AG10803 (cell line): ENCODE measurements at places on chromosomes 7 and 10.
A peak's percentile ranks its signal among the peaks of the same experiment; 100 is the strongest.

GRCh38 chr7:47392241-47392759 is 189.6 kb downstream of the TNS3 start:
- peak; percentile 96 for DNase-seq

GRCh38 chr10:2139746-2140145 is 402.4 kb upstream of the ADARB2 start:
- DNase-seq = no peak

DNA sequence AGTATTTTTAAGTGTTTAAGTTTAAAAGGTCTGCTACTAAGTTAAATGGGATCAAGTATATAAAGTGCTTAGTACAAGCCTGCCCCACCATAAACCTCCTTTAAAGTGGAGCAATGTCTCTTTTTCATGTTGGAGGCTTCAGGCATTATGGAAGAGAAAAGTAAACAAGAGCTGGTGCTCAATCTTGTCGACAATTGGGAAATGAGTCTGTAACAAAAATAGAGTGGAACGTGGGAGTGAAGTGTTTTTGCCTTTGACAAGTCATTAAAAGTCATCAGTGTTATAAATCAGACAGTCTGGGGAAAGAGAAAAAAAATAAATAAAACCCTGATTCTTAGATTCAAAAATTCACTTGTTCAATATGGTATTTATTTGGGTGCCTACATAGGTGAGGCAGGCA is 44.7 kb downstream of the DNAJC12 start:
- DNase-seq = no peak

DNA sequence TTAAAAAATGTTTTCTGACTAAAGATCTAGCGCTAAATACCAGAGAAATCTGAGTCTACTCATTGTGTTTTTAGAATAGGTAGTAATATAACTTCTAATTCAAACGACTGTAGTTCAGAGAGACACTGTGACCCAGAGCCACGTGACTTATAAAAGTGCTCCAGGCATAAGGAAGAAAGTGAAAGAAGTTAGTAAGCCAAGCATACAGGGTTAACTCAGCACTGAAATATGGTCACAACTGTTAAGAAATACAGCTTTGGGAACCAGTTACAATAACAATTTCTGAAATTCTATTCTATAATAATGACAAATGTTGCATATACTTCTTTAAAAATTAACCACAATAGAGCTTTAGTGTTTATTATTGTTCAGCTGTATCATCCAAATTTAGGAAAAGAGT is 119.1 kb downstream of the TFEC start:
- DNase-seq = no peak

- no peak for DNase-seq
Measured at GRCh38 chr10:58280477-58280876, 11.5 kb downstream of the CISD1 start.

DNA sequence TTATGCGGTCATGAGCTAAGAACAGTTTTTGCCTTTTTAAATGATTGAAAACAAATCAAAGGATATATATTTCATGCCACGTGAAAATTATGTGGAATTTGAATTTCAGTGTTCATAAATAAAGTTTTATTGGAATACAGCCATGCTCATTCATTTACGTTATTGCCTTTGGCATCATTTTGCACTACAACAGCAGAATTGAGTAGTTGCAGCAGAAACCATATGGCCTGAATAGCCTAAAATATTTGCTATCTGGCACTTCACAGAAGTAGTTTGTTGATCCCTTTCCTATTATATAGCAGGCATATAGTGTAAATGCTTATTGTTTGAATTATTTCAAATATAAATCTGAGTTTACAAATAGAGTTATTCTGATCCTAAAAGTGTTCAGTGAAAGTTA is 59.7 kb downstream of the AUTS2 start:
- DNase-seq = no peak

DNA sequence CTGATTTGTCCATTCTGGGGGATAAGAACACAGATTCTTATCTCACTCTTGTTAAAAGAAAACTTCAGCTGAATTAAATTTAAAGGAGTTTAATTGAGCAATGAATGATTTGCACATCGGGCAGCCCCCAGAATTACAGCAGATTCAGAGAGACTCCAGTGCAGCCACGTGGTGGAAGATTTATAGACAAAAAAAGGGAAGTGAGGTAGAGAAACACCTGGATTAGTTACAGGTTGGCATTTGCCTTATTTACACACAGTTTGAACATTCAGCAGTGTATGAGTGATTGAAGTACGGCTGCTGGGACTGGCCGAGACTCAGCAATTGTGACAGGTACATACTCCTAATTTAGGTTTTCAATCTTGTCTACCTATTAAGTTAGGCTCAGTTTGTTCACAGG is 46.5 kb upstream of the FAM20C start:
- no peak for DNase-seq

- DNase-seq = no peak
Measured at GRCh38 chr7:96679886-96680285, 29.8 kb downstream of the SEM1 start.

GRCh38 chr7:142859829-142860228 is 5.0 kb downstream of the EPHB6 start:
- DNase-seq = peak; percentile 63

DNA sequence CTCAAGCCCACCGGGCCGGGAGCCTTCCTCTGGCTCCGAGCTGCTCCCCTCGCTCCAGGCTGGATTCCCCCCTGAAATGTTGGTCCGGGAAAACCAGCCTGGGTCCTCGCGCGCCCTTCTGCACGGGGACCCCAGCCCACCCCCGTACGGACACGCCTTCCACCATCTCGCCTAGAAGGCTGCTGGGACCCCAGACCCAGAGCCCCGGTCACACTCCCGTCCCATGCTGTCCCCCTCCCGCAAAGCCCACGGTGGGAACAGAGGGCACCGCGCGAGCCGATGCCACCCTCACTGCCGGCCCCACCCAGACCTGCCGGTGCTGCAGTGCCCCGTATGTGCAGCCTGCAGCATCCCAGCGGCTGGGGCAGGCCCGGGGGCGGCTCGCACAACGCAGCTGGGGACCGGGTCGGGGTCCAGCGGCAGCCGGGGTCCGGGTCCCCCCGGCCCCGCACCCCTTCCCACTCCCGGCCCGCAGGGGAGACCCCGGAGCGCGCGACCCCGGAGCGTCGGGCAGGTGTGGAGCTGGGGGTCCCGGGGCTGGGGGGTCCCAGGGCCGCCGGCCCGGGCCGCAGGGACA is 871 bp downstream of the SPOCK2 start:
- DNase-seq = no peak

- no peak for DNase-seq
Measured at GRCh38 chr10:8331896-8332729, 277.6 kb downstream of the GATA3 start.

GRCh38 chr10:48251152-48251524 is 23.4 kb downstream of the FRMPD2 start:
- DNase-seq = peak; percentile 13

DNA sequence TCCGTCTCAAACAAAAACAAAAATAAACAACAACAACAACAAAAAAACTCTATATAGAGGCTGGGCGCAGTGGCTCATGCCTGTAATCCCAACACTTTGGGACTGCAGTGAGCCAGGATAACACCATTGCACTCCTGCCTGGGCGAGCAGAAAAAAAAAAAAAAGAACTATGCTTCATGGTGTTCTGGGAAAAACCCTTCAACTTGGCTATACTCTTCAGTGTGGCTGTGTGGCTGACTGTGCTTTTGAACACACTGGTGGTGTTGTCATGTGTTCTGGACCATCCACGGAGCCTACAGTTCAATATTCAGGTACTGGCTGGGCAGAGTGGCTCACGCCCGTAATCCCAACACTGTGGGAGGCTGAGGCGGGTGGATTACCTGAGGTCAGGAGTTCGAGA is 26.5 kb downstream of the SNX8 start:
- no peak for DNase-seq

DNA sequence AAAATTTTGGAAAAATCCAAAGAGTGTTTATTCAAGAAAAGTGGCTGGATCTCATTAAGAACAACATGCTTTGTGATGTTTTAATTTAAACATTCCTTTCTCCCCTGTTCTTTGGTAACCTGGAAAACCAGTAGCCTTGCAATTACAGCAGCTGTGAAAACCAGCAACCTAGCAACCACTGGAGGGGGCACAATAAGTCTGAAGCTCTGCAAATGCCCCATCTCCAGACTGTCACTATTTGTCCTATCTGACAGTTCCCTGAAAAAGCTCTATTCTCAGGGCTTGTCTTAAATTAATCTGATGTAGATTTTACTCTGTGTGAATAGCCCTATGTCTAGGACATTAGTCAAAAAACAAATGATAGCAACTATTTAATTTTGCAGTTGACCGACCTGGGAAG is 137.6 kb upstream of the THSD7A start:
- no peak for DNase-seq

DNA sequence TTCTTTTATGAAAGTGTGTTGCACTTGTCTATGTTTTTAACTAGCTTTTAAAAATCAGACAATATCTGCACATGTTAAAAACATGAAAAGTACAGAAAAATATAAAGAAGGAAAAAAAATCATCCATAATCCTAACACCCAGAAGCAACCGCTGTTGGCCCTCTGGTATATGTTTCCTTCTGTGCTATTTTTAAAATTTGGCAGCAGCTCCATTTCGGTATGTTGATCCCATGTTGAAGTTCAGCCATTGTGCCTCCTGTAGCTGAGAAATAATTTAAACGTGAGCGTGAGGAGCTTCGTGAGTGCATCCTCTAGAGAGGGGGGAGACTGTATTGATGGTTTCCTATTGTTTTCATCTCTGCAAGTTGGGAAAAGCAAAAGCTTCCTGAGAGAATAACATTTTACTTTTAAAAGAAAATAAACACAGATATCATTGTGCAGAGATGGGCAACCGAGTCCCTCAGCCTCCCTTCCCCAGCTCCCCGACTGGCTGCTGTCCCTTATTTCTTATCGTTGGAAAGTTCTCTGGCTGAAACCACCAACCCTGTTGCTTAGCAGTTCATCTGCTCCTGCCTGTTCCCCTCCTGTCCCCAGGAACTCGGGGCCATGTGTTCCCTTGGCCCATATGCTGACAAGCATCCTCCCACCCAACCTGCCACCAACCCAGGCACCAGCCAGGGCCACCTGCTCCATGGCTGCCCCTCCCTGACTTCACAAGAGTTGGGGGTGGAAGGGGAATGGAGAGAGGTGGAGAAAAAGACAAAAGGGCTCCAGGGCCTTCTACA is 499.1 kb upstream of the PODXL start:
- no peak for DNase-seq

DNA sequence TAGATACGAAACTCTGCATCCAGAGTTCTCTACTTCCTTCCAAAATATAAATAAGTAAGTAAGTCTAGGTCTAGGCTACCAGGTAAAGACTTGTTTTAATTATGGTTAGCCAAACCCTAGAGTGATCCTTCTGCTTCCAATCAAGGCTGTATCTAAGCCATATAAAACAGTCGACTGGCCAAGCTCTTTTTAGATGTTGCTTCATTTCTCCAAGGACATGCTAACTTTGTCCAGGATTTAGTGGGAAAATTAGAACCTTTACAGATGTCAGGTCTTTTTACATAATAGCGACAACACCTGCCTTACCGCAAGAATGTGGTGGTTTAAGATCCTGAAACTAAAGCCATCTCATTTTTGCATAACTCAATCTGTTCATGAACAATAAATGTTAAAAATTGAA is 156.8 kb downstream of the NXPH1 start:
- no peak for DNase-seq

DNA sequence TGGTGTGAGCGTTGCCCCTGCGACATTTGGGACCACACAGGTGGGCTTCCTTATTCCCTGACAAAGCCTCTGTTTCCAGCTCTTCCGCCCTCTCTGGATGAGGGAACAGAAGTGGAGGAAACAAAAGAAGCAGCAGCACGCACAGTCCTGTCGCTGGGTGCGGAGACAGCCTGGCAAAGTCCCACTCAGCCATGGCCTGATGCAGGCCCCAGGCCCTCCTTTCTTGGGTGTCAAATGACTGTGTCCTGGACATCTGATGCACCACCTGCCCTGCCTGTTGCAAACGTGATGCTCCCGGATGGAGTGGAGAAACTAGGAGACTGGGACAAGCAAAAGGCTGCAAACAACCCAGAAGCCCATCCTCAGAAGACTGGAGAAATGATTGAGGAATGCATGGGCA is 20.7 kb downstream of the ZMIZ2 start:
- DNase-seq = no peak

- no peak for DNase-seq
Measured at GRCh38 chr7:159197066-159197975, 52.7 kb upstream of the VIPR2 start.

GRCh38 chr7:112985377-112985987 is 101.1 kb downstream of the GPR85 start:
- peak; percentile 69 for DNase-seq

DNA sequence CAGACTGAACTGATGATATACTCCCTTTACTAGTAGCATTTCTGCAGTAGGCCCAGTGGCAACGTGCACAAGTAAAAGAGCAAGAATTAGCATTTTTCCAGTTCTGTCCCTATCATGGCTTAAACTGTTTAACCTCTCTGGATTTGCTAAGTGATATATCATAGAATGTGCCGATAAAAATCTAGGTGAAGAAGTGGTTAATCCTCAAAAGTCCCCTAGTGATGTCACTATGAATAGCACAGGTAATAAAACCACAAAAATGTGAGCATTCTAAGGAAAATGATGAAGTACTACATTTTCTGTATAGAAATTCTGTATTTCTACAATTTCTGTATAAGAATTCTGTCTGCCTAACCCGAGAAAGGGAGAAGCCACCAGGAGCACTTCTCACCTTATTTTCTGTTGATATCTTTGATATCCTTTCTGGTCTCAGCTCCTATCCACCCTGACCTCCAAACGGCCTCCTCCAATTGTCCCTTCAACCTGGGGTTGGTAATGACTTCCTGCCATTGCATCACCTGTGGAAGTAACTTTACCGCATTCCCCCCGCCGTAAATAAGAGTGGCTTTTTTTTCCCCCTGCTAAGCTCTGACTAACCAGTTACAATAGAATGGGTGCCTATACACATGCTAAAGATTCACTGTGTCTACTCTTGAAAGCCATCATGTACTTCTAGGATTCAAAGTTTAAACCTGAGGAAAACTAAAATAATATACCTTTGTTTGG is 155.9 kb upstream of the ASAH2 start:
- no peak for DNase-seq

DNA sequence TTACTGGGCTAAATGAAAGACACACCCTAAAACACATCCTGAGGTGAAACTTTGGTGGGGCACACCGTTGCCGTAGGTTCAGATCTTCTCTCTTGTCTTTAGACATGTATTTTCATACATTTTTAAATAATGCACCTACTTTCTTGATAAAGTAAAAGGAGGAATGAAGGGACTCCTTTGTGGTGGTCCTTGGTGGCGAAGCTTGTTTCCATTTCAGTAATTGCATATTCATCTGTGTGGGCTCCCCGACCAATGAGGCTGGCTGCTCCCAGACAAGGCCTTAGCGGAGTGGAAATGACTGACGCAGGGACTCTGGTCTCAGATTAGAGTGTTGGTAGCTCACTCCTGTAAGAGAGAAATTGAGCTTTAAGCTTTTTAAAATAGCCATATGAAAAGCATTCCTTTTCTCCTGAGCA is 815 bp downstream of the CCSER2 start:
- peak; percentile 42 for DNase-seq

DNA sequence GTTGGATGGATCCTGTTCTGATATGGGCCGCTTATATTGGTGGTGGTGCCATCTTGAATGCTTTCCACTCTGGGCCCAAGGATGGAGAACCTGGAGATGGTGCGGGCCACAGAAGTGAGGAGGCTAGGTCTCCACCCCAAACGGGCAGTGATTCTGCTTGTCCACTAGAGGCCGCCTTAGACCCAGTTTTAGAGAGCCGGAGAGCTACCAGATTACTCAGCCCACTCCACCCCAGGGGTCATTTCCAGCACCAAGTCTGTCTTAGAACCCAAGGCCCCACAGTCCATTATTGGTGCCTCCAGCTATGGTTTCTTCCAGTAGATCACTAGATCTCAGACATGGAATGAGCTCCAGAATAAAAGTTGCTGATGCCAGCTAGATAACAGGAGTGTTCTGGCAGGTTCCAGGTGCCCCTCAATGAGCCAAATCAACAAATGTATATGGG is 11.8 kb upstream of the CAMK2G start:
- peak; percentile 78 for DNase-seq
